ENCODE measurements at places on chromosomes 3 and 15.

DNA sequence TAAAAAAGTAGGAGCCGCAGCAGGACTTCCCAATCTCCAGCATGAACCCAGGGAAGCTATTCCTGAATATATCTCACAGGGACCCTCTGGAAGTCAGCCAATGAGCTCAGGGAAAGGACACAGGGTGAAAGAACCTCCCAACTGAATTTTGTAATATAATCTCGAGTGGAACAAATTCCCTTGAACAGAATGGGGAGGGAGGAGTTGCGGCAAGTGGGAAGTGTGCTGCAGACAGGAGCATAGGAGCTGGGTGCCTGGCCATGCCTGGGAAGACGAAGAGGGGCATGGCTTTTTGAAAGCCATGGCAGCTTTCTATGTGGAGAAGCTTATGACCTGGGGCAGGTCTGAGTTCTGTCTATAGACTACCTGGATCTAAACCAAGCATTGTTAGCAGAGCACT is 98.4 kb downstream of the CBLB start:
- DNase-seq, result no peak

GRCh38 chr3:153572654-153573053 is 410.6 kb downstream of the RAP2B start:
- no peak for DNase-seq

GRCh38 chr3:152853196-152853595 is 18.3 kb downstream of the P2RY1 start:
- DNase-seq, result no peak

DNA sequence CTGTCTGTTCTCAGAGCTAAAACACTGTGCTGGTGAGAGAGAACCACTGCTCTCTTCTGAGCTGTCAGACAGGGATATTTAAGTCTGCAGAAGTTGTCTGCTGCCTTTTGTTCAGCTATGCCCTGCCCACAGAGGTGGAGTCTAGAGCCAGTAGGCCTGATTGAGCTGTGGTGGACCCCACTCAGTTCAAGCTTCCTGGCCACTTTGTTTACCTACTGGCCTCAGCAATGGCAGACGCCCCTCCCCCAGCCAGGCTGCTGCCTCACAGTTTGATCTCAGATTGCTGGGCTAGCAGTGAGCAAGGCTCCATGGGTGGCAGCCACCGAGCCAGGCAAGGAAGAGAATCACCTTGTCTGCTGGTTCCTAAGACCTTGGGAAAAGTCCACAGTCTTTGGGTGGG is 21.0 kb upstream of the CACNA1D start:
- no peak for DNase-seq

DNA sequence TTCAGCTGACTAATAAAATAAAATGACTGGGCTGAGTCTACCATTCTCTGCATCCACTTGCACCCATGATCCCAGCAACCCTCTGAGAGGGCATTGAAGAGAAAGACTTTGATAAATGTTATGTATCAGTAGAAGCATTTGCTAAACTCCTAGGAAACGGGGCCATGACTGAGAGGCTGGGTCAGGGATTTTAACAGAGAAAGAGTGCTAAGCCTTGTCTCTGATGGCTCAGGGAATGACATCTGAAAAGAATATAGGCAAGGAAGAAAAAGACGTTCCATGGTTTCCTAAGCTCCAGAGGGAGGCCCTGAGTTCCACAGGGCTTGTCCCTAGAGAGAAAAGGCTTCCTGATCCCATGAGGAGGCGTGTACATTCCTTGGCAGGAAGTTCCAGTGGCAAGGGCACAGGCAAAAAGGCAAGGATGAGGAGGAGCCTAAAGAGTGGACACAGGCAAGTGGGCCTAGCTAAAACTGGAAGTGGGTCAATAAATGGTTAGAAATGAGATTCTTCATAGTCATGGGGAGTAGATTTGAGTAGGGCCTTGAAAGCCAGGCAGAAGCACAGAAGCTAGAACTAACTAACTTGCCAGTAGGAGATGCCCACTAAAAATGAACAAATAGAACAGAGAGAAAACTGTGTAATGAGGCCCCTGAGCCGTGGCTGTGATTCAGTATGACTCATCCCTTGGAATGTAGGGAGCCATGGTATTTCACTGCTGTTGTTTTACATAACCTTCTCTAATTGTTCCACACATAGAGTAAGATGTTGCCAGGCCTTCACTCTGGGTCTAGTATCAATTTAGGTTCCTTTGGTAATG is 44.9 kb upstream of the MANF start:
- no peak for DNase-seq

DNA sequence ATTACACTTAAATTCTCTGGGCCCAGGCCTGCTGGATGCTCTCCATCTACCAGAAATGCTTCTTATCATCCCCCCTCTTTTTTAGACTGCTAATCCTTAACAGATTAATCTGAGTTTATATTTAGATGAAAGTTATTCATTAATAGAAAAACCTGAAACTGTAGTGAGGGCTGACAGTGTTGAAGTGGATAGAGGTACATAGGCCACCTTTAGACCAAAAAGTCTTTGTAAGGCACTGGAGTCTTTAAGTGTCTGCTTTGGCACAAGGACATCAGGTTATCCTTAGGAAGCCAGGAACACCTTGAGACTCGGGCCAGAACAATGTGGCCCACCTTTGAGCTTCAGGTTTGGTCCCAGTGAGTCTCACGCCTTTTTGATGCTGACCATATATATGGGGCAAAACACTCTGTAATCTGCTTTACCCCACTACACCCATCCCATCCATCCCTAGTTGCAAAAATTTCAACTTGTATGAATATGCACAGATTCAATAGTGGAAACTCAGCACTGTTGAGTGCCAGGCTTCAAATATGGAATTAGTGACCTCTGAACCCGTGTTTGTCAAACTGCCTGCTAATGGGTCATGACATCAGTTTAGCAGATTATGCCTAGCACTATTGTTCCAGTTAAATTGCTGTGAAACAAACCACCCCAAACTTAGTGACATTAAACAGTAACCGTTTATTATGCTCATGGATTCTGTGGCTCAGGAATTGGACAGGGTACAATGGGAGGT is 44.0 kb downstream of the PDE8A start:
- no peak for DNase-seq

- DNase-seq, result no peak
These were observed 113.9 kb downstream of the TLE3 start for GRCh38 chr15:69983696-69984265.

- no peak for DNase-seq
These were observed 527 bp downstream of the CSNK1G1 start for GRCh38 chr15:64355348-64355943.

- no peak for DNase-seq
These were observed 44.9 kb upstream of the SLC6A6 start for GRCh38 chr3:14357463-14357862.

DNA sequence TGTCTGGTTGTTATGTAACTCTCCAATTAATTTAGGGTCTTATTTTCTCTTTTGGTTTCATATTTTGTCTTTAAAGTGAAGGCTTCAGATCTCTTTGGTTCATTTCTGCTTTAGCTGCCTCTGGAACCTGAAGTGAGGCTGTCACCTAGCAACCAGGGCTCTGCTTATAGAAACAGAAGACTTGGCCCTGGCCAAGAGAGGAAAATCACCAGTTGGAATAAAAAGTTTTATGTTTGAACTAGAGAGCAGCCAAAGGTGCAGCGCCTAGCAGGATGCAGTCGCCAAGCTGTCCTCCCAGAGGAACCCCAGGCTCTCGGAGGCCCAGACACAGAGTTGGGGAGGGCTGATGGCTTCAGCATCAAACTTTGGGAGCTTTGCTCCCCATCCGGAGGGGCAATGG is 41.1 kb downstream of the LYZL4 start:
- DNase-seq, result peak; percentile 15

DNA sequence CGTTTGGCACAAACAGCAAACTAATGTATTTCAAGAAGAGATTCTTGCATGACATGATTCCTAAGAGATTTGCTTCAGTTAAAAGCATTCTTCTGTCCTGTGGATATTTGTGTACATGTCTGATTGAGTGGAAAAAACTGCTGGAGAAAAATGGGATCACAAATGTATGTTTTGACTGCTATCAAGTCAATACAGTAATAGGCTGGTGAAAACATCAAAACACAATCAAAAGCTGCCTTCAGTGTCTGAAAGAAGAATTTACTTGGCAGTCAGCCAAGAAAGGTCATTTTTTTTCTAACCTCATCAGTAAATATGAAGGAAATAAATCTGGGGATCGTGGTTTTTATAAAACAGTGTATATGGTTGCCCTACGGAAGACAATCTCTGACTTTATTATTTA is 1214.8 kb downstream of the NSUN3 start:
- DNase-seq, result no peak

DNA sequence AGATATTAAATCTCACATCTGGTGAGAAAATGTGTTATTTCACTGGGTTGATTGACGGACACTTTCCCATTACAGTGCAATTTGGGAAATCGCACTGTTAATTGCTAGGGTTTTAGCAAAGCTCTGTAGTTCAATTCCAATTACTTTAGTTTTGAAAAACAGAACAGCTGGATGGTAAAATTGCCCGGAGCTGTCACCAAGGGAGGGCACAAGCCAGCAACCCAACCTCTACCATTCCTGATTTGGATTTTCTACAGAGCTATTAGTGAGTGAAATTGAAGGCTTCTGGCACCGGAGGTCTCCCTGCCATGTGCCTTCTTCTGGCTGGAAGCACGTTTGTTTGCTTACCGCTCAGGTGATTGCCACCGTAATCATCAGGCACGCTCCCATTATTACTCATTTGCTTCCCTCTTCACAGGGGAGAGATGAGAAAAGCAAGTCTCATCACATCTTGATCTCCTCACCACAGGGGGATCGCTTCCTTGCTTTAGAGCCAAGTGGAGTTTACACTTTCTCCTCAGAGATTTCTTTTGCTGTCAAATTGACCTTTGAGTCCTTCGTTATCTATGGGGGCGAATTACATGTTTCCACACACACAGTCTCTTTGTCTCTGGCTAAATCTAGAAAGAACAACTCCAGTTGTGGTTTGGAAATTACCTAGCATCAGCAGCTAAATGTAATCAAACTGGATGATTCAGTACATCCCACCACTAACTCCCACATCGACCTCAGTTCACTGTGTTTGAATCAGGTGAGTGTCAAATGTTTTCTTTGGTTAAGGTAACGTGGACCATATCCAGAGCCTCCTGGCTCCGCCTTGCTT is 421.7 kb upstream of the GOLIM4 start:
- no peak for DNase-seq

- DNase-seq, result no peak
These were observed 892 bp downstream of the NMD3 start for GRCh38 chr3:161221806-161222600.

DNA sequence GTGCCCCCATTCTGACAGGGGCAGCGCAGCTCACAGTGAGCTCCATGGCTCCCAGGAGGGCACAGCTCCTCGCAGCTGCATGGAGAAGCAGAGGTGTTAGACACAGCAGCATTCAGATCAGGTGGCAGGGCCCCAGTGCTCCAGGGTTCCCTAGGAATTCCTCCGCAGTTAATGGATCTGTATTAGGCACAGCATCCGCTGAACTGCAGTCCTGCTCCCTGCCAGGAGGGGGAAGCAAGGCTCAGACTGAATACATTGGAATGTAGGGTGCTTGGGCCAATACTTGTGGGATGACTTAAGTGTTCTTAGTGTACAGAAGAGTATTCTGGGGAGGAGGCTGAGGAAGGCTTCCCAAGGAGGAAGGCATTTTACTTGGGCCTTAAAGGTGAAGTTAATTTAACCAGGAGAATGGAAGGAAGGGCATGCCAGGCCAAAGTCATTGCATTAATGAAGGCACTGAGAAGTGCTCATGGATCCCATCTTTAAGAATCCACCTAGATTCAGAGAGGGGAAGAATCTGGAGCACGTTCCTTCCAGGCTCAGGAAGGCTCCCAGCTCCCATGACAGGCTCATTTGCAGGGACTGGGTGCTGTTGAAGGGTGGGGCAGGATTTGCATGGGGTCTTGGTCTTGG is 111.6 kb downstream of the RAB11A start:
- no peak for DNase-seq

GRCh38 chr3:144820726-144821125 is 849.1 kb downstream of the DIPK2A start:
- no peak for DNase-seq

GRCh38 chr3:44930911-44931310 is 45.1 kb downstream of the ZDHHC3 start:
- DNase-seq, result no peak

- no peak for DNase-seq
These were observed 38.6 kb upstream of the SEC22A start for GRCh38 chr3:123163141-123163540.

GRCh38 chr3:194120789-194121770 is 14.9 kb upstream of the HES1 start:
- no peak for DNase-seq

DNA sequence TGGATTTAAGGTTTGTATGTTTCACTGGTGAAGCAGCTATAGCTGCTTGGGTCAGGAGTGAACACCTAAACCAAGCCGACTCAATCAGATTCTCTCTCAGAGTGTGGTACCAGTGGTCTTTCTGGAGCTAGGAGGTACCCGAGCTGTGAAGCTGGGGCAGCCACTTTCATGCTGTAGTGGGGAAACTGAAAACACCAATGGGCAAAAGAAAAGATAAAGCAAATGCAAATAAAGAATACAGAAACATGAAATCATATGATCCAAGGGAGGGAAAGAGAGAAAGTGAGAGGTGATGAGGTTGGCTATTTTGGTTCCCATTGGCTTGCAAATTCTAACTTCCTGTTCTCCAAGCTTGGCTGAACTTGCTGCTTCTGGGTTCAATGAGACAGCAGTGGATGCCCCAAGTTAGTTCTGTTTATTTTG is 212.3 kb upstream of the CFAP20DC start:
- no peak for DNase-seq

DNA sequence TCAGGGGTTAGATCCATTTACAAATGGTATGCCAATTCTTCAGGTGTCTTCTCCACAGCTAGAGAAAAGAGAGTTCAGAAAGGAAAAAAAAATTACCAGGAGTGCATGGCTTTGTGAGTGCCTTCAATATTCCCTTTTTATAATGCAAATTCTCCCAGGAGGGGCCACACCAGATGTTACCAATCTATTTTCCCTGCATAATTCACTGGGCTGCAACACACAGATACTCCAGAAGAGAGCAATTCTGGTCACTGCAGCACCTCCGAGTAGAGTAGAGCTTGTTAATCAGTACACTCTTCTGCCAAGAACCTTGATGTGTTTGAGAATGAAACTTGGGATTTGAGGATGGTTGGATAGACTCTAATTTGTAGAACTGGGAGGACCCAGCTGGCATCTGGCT is 80.7 kb upstream of the SPRED1 start:
- no peak for DNase-seq

- no peak for DNase-seq
These were observed 56.1 kb downstream of the WNT5A start for GRCh38 chr3:55431041-55431440.

Measured in NCI-H1092 (cell line).